Putamen (tissue), 1 donor: ENCODE measurements at places on chromosomes 6 and 20.

- no peak for DNase-seq
Measured at GRCh38 chr6:16130437-16130891, 1.6 kb downstream of the MYLIP start.

- DNase-seq = no peak
Measured at GRCh38 chr20:32110727-32111126, 1.2 kb downstream of the TM9SF4 start.

GRCh38 chr6:51926125-51926524, 161.3 kb downstream of the PKHD1 start:
- no peak for DNase-seq

GRCh38 chr20:39109933-39110818, 148.0 kb downstream of the DHX35 start:
- no peak for DNase-seq

- no peak for DNase-seq
Measured at GRCh38 chr6:40848868-40849514, 190.0 kb downstream of the UNC5CL start.

DNA sequence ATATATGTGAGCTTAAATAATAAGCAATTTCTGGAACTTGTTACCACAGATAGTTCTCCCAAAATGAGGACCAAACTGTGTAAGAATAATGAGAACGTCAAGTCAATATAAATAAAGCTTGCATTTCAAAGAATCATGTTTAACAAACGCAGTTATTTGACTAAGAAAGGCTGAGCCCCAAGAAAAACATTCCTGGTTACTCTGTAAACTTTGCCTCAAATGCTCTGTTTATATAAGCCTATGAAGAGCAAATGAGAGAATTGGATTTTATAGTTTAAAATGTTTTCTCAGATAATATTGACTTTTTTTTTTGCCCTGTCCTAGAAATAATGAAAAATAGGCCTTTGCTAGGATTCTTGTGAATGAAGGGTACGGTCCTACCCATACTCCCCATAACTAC, 81.3 kb downstream of the C6orf52 start:
- DNase-seq = no peak

GRCh38 chr6:26183237-26183580, 96.0 kb downstream of the HFE start:
- DNase-seq = no peak

GRCh38 chr20:43812216-43812615, 85.4 kb upstream of the GTSF1L start:
- no peak for DNase-seq

- DNase-seq = no peak
Measured at GRCh38 chr6:131948692-131949619, 2.2 kb downstream of the CCN2 start.

DNA sequence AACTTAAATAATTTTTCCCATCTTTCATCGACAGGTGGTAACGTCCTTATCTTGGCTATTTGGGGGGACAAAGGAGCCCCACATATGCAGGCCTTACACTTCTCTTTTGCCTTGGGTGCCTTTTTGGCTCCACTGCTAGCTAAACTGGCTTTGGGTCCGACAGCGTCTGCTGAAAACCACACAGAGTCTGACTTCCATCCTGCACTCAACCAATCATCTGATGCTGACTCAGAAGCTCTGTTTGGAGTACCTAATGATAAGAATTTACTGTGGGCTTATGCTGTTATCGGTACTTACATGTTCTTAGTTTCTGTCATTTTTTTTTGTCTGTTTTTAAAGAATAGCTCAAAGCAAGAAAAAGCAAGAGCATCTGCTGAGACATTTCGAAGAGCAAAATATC, 178.5 kb downstream of the SLC16A10 start:
- DNase-seq = no peak

DNA sequence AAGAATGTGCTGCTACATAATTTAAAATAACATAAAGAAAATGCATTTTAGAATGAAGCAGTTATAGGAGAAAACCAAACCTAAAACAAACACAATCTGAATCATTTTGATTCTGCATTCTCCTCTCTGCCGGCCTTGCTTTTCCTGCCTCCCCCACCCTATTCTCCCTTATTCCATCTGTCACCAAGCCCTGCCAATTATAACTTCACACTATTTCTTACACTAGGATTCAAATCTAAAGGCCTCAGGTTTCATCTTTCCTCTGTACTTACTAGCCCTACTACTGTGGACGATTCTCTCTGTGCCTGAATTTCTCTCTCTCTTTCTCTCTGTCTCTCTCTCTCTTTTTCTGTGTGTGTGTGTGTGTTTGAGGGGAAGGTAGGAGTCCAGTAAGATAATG, 18.7 kb upstream of the PRIM2 start:
- no peak for DNase-seq

DNA sequence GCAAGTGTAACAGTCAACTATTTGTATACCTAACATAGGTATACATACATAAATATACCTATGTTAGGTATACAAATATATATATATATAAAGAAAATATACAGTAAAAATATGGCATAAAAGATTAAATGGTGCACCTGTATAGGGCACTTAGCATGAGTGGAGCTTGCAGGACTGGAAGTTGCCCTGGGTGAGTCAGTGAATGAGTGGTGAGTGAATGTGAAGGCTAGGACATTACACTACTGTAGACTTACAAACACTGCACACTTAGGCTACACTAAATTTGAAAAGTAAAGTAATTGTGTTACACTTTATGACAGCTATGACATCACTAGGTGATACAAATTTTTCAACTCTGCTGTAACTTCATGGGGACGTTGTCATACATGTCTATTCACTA, 65.6 kb downstream of the CDC5L start:
- DNase-seq = no peak

GRCh38 chr20:42938441-42939205, 251.1 kb downstream of the PTPRT start:
- no peak for DNase-seq

DNA sequence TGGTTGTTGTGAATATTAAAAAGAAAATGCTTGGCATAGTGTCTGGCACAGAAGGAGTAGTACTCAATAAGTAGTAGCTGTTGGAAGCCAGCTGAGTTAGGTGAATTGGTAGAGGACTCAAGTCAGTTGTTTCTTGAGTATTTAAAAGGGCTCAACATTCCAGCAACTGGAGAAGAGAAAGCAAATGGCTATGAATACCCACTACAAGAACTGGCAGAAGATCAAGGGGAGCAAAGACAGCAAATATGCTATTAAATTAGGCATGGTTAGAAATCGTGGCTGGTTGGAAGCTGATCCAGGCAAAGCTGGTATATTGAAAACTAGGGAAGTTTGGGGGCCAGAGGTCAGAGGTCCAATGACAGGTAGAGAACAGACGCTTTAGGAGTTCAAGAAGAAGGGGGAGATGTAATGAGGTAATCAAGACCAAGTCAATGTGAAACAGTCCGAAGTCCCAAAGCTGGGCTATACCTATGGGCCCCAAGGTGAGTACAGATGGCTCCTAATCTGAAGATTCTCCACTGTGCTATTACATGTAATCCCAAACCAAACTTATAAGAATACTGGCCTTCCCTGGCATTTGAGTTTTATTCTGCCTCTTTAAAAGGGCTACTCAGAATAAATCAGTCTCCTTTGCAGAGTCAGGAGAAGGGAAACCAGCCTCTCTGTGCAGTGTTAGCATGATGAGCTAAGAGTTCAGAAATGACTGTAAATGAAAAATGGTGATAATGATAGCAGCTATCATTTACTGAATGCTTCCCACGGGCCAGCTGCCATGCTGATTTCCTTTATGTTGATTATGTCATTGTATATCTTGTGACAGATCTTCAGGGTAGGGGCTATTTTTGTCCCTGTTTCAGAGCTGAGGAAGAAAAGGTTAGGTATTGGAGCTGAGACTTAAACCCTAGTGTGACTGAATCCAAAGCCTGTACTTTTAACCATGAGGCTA, 122.3 kb downstream of the ANKS1A start:
- DNase-seq = no peak

- DNase-seq = no peak
Measured at GRCh38 chr6:48401016-48401415, 290.0 kb upstream of the PTCHD4 start.

DNA sequence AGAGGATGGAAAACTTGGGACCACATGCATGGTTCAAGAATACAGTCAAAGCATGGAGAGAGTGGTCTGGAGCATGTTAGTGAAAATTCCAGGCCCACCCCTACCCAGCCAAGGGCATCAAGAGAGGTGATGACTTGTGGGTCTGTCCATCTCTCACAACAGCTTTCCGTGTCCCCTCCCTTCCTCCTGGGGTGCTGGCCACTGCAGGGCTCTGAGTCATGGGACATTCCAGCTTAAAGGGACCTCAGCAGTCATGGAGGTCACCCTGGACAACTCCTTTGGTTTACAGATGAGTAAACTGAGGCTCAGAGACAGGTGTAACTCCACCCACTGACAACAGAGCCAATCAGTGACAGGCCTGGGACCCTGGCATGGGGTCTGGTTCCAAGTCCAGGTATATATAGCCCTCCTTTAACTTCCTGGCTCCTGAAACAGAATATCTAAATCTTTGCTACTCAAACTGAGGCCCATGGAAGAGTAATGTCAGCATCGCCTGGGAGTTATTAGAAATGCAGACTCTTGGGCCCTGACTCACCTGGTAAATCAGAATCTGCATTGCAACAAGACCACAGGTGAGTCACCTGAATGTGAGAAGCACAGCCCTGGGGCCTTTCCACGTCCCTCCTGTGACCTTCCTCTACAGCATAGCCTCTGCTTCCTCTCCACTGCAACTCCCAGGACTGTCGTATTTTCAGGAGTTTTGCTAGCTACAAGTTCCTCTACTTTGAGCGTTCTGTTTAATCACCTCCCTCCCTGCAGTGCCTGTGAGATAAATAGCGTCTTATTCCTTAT, 170.2 kb downstream of the ZDHHC14 start:
- DNase-seq = no peak

DNA sequence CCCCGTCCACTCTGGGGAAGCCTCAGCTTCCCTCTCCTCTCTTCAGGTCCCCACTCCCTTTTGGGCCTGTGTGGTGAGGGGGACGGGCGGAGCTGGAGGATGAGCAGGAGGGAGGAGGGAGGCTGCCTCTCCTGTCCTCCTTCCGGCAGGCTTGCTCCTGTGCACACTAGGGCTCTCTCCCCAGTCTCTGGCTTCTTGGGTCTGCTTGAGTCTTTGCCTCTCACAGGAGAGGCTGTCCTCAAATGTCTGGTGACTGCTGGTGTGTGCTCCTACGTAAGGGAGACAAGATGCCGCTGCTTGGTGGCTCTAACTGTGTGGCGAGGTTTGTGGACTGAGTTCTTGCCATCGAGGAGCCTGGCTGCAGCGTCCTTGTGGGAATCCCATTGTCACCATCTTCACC, 8.8 kb upstream of the SMOC2 start:
- DNase-seq = no peak

- no peak for DNase-seq
Measured at GRCh38 chr6:159609652-159610178, 83.3 kb downstream of the SOD2 start.

DNA sequence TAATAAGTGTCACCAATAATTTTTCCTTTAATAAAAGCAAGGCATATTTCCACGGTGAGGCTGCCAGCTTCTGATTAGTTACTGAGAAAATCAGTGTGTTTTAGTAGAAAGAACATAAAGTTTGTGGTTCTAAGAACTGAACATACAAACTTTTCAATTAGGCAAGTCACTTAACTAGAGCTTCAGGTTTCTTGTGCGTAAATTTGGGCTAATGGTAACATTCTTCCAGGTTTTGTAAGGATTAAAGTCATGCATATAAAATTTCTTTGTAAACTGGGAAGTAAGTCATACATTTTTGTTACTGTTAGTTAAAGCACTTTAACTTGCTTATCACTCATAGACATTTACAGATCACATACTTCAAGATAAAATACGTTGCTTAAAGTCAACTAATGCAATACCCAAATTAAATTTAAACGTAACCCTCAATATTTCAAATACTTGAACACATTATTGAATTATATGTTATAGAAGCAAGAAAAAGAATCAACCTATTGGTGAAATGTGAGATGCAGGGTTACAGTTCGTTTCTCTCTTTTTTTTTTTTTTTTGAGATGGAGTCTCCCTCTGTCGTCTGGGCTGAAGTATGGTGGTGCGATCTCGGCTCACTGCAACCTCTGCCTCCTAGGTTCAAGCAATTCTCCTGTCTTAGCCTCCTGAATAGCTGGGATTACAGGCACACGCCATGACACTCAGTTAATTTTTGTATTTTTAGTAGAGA, 327.3 kb upstream of the NOX3 start:
- DNase-seq = no peak

GRCh38 chr6:21898107-21898796, 304.7 kb downstream of the SOX4 start:
- DNase-seq = no peak

DNA sequence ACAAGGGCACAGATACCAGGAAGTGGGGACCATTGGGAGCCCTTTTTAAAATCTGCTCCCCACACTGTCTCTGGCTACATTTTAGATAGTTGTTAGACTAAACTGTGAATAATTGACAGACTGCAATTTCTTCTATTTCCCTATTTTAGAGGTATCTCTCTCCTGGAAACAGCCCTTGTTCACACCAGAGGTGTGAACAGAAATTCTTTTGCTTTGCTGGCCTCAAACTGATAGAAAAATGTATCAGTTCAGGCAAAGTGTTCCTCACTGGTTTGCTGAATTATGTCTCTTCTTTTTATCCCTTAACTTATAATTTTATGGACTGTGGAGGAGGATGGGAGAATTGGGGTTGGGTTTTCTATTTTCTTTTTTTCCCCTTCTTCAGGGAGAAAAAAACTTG, 513.2 kb upstream of the SULF2 start:
- DNase-seq = no peak

DNA sequence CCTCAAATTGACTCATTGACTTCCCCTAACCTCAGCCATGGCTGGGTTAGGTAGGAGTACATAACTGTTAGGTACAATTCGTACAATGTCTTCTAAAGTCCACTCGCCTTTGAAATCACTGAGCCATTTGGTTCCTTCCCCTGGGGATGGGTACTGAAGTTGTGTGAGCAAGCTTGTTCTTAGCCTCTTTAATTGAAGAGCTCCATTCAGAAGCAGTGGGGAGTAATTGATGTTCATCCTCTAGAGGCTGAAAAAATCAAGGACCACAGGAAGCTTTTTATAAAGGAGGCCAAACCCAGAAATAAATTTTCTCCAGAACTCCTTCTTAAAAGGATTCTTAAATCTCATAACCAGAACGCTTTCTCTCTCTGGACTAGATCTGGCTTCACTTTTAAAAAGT, 60.6 kb downstream of the ANKS1A start:
- no peak for DNase-seq

DNA sequence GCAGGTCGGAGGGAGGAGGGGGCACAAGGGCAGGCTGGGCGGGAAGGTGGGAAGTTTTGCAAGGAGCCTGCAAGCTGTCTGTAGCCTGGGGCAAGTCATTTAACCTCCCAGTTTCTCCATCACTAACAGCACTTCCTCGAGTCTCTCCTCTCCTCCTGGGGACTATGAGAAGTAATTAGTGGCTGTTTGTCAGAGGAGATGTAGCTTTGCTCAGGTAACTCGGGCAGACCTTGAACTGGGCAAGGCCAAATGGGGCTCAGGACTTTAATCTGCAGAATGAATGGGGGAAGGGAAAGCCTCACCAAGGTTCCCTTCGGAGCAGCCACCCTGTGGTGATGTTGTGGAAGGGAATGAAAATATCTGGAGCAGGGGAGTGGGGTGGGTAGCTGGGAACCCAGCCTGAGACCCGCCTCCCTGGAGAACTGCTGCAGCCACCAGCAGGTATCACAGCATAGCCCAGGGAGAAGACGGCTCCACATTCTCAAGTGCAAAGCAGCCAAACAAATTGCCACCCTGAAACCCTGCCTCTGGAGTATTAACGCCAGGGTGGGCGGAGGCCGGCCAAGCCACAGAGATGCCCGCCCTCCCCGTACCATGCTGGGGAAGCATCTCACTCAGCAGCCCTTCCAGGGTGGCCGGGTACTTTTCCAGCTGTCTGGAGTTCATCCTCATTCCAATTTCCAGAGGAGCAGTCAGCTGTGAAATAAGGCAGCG, 6.1 kb upstream of the LEMD2 start:
- no peak for DNase-seq
